ENCODE measurements at places on chromosomes 5 and 9.

DNA sequence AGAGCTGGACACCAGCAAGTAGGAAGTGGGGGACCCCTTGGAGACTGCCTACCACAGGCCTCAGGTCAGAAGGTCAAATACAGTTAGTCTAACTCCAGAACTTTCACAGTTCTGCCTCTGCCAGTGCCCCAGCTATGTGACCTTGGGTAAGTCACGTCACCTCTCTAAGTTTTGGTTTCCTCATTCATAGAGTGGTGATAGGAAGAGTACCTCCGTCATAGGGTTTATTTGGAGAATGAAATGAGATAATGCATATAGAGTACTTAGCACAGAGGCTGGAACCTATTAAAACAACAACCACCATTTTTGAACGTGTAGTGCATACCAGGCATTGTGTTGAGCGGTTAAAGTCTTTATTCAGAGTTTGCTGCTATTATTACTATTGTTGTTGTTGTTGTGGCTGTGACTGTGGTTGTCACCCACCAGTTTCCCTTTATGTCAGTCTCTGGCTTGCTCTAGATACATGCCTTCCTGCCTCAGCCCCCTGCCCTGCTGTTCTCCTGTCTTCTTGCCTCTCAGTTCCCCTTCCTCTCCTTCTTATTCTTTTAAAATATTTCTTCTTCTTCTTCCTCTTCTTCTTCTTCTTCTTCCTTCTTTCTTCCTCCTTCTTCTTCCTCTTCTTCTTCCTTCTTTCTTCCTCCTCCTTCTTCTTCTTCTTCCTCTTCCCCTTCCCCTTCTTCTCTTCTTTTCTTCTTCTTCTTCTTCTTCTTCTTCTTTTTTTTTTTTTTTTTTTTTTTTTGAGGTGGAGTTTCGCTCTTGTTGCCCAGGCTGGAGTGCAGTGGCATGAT, 67.8 kb downstream of the RALGPS1 start:
- no peak for DNase-seq

GRCh38 chr5:43646992-43647391, 44.0 kb downstream of the NNT start:
- no peak for DNase-seq

GRCh38 chr5:142046191-142046590, 33.4 kb upstream of the GNPDA1 start:
- no peak for DNase-seq

DNA sequence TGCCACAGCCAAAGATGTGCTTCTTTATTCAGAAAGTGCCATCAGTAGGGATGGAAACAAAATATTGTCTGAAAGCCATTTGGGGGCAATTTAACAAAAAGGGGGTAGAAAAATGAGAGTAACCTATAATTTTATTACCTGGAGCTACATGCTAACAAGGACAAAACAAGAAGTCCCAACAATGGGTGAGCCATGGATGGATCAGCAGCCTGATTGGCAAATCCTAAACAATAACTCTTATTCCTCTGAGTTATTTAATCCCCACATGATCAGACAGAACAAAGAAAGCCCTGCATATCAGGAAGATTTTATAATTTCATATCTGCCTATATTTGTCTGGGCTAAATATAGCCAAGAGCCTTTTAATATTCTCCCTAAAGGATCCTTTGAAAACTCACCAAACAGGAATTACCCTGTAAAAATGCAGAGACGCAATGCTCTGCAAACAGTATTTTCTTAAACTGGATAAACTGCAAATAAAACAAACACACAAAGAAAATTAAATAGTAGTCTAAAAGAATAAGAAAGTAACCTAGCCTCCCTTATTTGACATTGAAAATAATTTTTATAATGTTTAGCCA, 483.4 kb downstream of the ZNF608 start:
- DNase-seq: no peak

GRCh38 chr5:136249678-136250266, 56.8 kb upstream of the SMIM32 start:
- DNase-seq: no peak

GRCh38 chr9:5767968-5768932, 64.7 kb downstream of the ERMP1 start:
- no peak for DNase-seq

- DNase-seq: no peak
Observed at GRCh38 chr5:69013481-69013880, 80.3 kb upstream of the SLC30A5 start.

DNA sequence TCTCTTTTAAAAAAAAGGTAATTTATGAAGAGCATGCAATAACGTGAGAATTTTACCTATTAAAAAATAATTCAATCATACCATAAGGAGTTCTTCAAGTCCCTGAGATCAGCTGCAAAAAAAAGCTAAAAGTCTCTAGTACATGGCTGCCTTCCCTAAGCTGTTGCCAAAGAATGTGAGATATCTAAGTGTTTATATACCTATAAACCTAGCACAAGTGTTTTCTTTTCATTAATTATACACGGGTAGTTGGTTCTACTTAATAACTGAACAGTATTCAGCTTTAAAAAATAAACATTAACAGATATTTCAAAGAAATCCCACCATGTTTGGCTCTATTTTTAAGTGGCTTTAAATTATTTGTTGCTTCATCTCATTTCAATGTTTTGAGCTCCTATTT, 25.9 kb downstream of the FNBP1 start:
- DNase-seq: no peak

All from thymus (tissue), 14 donors.